ENCODE measurements at places on chromosomes 6 and 20.

- no peak for DNase-seq
Measured at GRCh38 chr6:108993876-108994275, 100.8 kb downstream of the SESN1 start.

DNA sequence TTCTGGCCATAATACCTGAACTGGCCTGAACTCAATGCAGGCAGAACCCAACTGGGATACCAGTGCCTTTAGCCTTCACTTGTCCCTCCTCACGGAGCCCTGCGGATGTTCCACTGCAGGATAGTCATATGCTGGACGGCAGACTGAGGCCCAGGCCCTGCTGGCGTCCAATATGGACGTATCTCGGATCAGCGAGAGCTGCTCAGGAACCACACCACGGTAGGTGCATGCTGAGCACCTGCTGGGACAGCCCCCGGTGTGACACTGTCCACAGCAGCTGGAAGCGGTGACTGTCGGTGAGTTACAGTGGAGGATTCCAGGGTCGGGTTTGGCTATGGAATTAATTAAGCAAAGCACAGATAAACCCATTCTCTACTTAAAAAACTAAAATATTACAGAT, 48.7 kb downstream of the PSMG4 start:
- no peak for DNase-seq

- no peak for DNase-seq
Measured at GRCh38 chr20:31819083-31819784, at the start of gene MYLK2. Gene MYLK2, plus strand, starts transcription at chr20:31819356. Its CDS starts 225 bp downstream, at chr20:31819581.

- DNase-seq, result no peak
Measured at GRCh38 chr20:48287021-48287494, 501.8 kb upstream of the SULF2 start.

GRCh38 chr6:17212546-17213371, 68.4 kb upstream of the RBM24 start:
- no peak for DNase-seq

DNA sequence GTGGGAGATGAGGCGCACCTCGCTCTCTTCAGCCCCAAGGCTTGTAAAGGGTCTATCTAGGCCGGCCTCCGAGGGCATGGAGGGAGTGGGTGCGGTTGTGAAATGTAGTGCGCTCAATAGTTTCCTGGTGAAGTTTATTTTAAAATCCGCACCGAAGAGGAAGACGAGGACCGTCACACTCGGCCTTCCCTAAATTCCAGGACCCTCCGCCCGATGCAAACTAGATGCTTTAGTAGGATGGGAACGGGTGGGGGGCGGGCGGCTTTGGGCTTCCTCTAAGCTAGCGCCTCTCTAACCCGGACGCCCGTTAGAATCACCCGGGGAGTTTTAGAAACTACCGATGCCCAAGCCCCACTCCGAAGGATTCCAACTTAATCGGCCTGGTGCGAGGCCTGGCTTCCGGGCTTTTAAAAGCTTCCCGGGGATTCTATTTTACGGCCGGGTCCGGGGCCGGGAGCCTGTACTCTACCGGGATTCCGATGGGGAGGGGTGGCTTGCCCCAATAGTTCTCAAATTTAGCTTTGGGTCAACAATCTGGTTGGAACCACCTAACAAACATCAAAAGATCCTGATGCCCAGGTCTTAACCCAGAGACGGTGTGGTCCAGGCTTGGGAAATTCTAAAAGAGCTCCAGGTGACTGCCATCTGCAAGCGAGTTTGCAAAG, 548 bp upstream of the BCAS4 start:
- no peak for DNase-seq

GRCh38 chr6:155187994-155188706, 75.7 kb upstream of the CLDN20 start:
- no peak for DNase-seq

DNA sequence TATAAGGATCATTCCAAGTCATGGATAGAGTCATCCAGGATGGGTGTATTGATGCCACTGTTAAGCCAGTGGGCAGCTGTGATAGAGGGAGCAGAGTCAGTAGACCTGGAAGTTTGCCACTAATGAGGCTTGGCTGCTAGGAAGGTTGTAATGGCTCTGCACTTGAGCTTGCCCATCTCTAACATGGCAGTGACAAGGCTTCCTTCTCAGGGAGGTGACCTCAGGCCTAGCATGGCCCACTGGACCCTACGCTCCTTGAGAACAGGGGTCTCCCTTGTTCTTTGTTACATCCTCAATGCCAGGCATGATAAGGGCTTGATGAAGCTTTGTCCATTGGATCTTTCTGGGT, 155.1 kb downstream of the CD83 start:
- DNase-seq, result no peak

DNA sequence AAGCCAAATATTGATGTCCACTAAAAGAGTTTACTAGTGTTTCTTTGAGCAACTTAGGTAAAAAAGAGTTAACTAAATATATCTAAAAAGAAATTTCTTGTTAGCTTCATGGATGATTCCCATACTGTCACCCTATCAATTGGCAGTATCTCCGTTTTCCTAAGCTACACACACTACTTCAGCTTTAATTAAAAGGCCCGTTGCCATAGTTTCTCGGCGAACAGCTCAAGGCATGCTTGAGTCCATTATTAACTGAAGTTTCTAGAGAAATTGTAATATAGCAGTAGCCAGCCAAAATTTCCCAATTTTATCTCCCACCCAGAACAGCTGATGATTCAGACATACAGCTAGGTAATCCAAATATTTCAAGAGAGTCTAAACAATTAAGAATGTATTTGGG, 20.0 kb upstream of the BEND6 start:
- no peak for DNase-seq

- DNase-seq, result no peak
Measured at GRCh38 chr6:89799756-89800155, 19.8 kb downstream of the MDN1 start.

DNA sequence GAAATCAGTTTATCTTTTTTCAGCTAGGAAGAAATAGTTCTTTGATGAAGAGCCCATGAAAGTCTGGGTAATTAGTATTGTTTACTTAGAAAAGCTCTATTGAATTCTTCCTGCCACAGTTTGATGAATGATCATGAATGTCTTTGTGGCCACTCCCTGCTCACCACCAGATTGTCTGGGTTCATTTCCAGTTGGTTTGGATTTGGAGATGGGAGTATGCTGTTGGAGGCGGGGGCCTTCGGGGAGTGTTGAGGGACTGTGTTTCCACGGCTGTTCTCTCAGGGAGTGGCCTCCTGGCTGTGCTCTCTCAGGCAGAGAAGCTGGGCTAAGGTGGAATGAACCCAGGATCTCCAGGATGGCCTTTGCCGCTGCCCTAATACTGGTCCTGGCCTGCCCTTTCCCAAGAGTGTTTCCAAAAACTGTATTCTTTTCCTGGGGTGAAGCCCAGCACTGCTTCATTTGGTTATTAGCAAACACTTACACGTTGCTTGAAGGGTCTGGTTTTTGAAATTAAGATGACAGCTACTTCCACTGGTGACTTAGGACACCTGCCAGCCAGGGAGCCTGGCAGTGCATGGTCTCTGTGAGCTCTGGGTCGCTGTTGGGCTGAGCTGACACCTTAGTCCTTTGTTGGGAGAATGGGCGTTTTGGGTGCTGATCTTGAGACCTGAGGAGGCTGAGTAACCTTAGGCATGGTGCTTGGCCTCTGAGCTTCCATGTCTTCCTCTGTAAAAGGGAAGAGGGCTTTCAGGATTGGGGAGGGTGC, 23.2 kb downstream of the PRPF6 start:
- no peak for DNase-seq

DNA sequence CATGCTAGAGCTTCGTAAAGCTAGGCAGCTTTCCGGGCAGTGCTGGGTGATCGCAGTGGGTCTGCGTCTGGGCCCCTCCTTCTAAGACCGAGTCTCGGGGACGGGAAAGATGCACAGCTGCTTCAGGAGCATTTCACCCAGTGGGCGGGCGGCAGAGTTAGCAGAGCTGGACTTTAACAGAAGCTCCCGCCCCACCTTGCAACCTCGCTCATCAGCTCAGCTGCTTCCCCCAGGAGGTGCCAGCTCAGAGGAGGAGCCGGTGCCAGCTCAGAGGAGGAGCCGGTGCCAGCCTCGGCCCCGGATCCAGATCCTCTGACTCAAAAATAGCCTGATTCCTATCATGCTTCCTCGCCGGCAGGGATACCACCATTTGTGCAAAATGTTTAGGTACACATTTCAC, 94.5 kb upstream of the RPS6KA2 start:
- no peak for DNase-seq

DNA sequence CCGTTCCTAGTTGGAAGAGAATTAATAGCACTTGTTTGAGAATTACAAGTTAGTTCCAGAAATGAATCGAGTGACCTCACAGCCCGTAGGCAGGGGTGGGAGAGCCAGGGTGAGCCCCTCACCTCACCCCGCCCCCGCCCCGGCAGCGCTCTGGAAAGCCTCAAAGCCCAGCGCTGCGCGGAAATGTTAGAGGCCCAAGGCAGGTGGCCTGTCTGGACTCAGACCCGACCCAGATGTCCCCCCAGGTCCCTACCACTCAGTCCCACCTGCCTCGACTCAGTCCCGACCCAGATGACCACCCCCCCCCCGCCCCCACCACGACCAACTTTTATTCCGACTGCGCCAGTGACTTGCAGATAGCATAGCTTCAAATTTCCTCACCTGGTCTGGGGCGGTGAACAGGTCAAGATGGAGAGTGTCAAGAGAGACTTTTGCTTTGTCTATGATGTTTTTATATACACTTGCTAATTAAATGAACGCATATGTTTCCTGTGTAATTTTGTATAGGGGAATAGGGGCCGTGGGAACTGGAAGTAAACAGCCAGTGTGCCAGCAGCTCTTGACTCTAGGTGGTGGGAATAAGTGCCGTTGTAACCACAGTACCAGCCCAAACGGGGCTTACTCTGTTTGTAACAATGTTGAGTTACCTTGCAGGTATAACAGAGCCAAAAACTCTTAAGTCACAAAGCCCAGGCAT, 1.2 kb upstream of the PXDC1 start:
- no peak for DNase-seq

GRCh38 chr20:49230561-49231133, 11.4 kb downstream of the DDX27 start:
- DNase-seq, result peak; percentile 81

GRCh38 chr6:90478278-90478677, 108.6 kb downstream of the MAP3K7 start:
- DNase-seq, result no peak

- DNase-seq, result no peak
Measured at GRCh38 chr6:144896871-144897270, 611.7 kb downstream of the UTRN start.

GRCh38 chr20:4811661-4812181, 90.0 kb downstream of the PRND start:
- DNase-seq, result peak; percentile 92

- DNase-seq, result no peak
Measured at GRCh38 chr6:39273406-39273821, 40.8 kb downstream of the KCNK17 start.

DNA sequence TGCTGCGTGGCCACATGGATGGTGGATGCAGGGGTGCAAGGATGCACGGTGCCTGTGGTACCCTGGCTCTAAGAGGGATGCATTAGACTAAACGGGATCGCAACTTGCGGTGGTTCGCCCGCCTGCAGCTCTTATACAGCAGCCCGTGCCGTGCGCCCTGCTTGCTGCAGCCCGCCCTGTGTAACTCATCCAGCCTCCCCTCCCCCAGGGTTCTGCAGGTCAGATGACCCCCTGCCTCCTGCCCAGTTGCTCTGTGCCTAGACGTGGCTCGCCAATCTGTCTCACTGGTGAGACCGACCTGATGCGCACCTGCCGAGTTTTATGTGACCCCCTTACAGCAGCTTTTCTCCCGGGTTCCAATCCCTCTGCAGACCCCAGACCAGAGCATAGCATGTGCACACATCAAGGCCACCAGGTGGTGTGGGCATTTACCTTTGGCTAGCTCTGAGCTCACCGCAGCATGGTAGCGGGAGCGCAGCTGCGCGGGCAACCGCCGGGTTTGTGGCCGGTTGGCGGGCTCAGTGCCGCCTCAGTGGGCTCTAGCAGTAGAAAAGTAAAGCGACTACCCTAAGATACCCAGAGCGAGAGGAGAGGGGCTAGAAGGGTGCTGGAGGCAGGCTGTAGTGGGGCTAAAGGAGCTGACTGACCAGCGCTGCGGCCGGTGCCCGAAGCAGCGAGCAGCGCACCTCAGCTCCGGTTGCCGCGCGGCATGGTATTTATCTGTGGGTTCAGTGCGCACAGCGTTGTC, 693 bp upstream of the GNAS-AS1 start:
- no peak for DNase-seq

DNA sequence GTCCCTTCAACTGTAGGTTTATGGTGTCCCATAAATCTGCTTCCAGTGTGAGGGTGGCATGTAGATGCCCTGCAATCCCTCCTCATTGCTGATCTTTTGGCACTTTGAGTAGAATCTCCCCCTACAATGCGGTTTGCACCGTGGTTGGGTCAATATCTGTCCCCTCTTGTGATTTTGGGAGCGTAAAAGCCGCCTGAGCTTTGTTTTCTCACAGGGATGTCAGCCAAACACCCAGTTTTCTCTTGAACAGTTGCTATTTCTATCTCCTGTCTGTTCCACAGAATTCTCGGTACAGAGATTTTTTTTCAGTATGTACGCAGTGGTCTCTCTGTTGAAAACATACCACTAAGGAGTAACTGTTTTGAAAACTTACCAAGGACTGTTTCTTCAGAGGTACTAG, 21.8 kb downstream of the CDS2 start:
- no peak for DNase-seq

DNA sequence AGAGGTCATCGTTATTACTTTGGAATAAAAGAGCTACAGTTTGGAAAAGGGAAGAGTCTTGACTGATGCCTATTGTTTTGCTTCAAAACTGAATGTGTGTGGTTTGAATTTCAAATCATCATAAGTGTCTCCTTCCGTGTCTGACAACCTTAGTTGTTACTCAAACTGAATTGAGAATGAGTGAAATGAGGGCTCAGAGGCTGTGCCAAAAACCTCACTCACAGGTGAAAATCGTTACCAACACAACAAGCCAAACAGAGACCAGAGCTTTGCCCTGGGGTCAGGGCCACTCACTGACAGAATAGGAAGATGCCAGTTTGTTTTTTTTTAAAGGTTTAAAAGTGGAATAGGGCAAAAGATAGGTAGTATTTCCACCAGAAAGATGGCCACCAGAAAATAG, 15.2 kb upstream of the SIRT5 start:
- no peak for DNase-seq

GRCh38 chr6:132865364-132865763, 51.0 kb downstream of the RPS12 start:
- DNase-seq, result no peak

- DNase-seq, result no peak
Measured at GRCh38 chr6:68919537-68919936, 284.5 kb downstream of the ADGRB3 start.

DNA sequence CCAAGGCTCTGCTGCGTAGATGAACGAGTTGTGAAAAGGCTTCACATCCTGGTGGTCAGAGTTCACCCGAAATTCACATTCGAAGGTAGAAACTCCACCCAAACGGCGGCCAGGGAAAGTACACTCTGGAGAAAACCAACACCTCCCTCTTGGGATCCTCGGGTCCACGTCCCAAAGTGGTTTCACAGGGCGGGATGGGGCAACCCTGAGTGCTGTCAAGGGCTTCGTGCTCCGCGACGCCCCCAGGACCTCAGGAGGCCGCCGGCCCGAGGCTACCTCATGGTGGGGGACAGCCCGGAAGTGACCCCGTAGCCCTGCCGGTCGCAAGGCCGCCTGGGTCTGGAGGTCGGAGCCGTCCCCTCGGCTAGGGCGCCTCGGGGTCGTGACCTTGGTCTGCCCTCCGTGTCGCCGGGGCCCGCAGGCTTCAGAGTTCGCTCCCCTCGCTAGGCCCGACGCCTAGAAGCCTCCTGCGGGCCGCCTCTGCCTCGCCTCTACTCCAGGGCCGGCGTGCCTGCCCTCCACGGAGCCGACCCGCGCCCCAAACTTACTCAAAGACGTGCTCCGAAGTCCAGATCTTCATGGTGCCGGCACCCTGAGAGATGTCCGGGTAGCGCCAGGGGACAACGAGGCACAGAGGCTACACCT, at the start of gene PRELID3B:
Gene PRELID3B, minus strand, starts transcription at position 636 of the 645 bp plus-strand sequence. Its CDS starts 56 bp downstream, at position 580.
- no peak for DNase-seq
